ENCODE measurements at places on chromosomes 1 and 21.
A peak's percentile ranks its signal among the peaks of the same experiment; 100 is the strongest.

- DNase-seq = no peak
Observed at GRCh38 chr1:207659545-207660153, 14.7 kb downstream of the CR1L start.

DNA sequence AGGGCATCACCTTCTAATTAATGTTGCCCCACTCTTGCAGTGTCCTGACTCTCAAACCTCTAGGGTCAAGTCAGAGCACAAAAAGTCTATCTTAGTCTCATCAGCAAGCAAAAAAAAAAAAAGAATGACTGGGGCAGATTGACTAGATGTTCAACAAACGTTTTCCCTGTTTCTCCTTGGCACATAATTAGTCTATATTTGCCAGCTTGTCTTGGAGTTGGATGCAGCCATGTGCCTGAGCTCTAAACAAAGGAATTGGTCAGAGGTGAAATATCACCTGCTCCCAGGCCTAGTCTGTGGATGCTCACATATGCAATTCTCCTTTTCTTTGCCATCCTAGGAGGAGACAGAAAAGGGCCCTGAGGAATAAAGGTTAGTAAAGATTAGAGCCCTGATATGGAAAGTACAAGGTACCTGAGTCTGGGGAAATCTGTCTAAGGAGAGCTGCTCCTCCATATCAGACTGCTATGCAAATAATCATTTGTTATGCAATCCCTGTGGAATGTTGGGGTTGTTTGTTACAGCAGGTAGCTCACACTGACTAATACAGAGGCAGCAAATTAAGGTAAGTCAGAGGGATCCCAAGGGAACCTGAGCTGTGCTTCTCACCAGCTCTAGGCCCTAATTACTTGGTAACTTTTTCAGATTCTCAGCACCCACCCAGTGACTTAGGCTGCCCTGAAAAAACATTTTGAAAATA is 130.8 kb downstream of the BRINP2 start:
- DNase-seq = no peak

- no peak for DNase-seq
Observed at GRCh38 chr21:42523211-42523610, 9.6 kb downstream of the SLC37A1 start.

DNA sequence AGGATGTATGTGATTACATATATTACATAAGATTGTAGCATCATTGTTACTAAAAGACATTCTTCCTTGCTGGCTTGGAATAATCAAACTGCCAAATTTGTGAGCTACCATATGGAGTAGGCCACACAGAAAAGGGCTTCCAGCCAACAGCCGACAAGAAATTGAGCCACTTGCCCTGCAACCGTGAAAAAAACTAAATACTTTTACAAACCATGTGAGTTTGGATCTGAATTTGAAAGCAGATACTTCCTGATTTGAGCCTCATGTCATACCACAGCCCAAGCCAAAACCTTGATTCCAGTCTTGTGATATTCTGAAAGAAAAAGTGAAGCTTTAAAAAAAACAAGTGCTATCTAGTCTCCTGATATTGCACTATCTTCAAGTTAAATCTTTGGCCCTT is 55.6 kb upstream of the PRMT6 start:
- no peak for DNase-seq

DNA sequence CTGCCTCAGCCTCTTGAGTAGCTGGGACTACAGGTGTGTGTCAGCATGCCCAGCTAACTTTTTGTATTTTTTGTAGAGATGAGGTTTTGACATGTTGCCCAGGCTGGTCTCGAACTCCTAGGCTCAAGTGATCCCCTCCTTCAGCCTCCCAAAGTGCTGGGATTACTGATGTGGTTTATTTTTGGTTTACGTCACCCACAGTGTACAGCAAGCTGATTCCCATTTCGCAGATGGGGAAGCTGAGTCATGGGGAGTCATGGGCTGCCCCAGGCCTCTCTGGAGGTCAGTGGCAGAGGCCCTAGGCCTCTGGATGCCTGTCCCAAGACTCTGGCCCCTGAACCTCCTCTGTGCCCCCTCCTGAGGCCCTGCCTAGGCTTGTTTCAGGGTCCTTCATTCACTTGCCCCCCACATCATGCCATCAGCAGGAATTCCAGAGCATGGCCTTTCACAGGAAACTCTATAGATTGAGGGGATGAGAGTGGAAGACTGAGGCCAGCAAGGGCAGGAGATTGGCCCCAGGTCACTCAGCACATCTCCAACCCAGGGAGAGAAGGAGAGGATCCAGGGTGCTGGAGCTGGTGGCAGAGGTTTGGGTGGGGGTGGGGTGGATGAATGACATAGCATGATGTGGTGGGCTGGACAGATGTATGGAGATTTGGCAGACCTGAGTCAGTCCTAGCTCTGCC is 266.0 kb downstream of the PTPRU start:
- DNase-seq = no peak

- no peak for DNase-seq
Observed at GRCh38 chr1:41874903-41875411, 43.8 kb downstream of the HIVEP3 start.

- no peak for DNase-seq
Observed at GRCh38 chr1:204578867-204579664, 62.9 kb downstream of the MDM4 start.

DNA sequence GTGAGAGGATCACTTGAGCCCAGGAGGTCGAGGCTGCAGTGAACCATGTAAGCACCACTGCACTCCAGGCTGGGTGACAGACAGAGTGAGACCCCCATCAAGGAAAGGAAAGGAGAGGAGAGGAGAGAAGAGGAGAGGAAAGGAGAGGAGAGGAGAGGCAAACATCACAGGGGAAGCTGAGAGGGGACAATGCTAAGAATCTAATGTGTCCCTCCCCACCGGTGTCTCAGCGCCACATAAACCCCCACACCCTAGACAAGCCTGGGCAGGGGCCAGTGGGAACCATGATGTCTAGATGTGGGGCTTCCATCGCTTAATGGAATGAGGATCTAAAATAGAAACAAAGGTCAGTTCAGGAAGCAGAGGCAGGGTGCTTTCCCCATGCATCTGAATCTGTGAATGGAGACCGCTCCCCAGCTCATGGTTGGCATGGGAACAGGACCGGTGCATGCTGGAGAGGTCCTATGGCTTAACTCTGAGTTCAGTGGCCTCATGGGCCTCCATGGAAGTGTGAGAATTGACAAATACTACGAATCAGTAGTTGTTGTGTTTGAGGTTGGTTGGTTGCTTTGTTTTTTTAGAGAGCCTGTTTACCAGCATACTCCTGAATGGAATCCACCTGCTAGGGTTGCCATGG is 16.3 kb upstream of the LAPTM5 start:
- DNase-seq = no peak

DNA sequence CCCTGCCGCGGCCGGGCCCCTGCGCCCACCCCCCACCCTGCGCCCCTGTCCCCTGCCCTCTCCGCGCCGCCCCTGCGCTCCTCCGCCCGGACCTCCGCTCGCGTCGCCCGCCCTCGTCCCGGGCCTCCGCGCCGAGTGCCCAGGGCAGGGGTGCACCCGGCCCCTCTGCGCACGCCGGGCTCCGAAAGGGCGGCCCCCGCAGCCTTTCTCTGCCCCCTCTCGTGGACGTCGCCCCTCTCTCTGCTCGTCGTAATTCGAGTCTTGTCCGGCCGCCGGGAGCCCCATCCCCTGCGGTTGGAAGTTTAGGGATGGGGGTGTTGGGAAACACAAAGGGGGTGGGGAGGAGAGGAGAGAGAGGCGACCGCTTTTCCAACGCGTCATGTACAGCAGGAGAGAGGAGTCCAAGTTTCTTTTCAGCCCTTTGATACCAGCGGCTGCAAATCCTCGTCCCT is 407 bp downstream of the GALNT2 start:
- no peak for DNase-seq

DNA sequence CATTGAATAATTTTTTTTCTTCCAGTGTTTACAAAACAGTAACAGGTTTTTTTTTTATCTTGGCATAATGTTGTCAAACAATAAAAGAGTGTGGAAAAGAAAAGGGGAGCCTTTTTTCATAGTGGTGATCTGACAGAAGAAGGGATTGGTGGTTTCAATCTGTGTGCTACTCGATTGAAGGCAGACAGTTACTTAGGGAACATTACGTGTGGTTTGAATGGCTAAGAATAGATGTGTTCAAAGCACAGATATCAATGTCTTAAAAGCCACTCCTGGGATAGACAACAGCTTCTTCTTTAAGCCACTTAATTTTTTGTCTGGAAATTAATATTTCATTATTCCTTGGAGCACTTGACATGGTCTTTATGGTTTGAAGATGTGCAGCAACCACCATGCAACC is 558.6 kb upstream of the ADGRL2 start:
- DNase-seq = no peak

DNA sequence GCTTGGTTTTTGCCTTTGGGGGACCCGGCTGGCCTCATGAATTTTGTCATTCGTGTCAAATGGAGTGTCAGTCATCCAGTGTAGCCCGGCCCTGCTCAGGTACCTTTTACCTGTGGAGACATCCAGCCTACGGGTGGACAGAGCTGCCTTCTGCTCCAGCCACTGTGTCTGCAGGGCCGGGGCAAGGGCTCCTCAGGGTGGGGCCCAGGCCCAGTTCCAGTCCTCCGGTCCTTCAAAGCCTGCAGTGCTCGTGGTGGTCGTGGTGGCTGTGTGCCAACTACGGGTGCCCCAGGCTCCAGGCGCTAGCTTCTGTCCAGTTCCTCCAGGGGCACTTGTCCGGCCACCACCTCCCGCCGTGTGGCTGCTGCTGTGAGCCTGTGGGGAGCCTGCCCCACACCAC is 54.8 kb downstream of the TRIM11 start:
- DNase-seq = no peak

GRCh38 chr1:184691719-184692324 is 62.8 kb downstream of the EDEM3 start:
- no peak for DNase-seq

GRCh38 chr1:203722909-203723308 is 42.1 kb upstream of the LAX1 start:
- DNase-seq = no peak

GRCh38 chr1:5913876-5914275 is 78.3 kb downstream of the NPHP4 start:
- no peak for DNase-seq

- peak; percentile 31 for DNase-seq
Observed at GRCh38 chr1:111471012-111471411, 2.8 kb upstream of the C1orf162 start.

DNA sequence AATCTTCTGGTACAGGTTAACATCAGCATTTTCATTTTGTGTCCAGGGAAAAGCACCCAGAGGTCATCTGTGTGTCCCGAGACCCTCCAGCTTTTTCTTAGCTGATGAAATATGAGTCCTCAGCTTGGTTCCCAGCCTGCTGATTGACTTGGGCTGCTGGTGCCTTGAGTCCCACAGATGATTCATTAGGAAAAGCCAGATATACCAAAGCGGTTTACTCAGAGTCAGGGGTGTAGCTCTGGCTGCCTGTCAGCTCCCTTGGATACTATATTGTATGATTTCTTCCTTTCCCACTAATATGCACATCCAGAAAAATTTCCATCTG is 43.7 kb upstream of the MAB21L3 start:
- no peak for DNase-seq

GRCh38 chr1:235011599-235012435 is 116.8 kb downstream of the TOMM20 start:
- peak; percentile 91 for DNase-seq

DNA sequence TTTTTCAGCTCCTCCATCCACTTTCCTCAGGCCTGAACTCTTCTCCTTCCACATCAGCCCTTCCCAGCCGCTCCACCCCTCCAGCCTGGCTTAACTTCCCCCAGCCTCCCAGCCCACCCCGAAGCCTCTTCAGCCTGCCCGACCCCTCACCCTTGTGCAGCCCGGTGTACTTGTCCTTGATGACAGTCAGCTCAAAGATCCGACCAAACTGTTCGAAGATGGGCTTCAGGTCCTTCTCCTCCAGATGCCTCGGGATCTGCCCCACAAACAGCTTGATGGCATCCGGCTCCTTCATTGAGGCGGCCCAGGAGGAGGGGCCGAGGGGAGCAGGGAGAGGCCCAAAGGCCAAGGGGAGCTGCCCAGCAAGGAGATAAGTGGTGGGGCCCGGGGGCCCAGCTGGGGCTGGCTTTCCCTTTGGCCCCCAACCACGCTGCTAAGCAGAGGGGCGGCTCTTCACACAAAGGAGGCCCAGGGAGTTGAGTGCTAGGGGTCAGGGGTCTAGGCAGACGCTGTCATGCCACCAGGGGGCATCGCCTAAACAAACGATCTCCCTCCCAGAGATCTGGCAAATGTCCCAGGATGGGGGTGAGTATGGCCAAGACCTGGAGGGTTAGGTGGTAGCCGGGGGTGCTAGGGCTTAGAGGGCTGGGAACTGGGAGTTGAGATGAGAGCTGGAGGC is 738 bp downstream of the CELF3 start:
- no peak for DNase-seq

GRCh38 chr1:205561501-205562203 is 57.2 kb downstream of the CDK18 start:
- no peak for DNase-seq

DNA sequence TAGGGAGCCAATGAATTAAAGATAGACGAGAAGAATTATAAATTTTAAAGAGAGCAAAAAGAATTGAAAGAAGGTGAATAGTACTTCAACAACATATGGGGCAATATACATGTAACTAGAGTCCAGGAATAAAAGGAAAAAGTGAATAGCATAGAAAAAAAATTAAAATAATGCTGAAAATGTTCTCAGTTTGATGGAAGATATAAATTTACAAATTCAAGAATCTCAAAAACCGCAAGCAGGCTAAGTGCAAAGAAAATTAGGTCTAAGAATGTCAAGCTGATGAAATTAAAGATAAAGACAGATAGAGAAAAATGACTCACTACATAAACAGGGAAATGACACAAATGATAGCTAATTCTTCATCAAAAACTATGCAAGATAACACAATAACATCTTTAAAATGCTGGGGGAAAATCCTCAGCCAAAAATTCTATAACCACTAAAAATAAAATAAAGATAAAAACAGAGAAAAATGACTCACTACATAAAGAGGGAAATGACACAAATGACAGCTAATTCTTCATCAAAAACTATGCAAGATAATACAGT is 326.3 kb downstream of the TBX15 start:
- no peak for DNase-seq

- no peak for DNase-seq
Observed at GRCh38 chr1:71080230-71080738, 551 bp downstream of the ZRANB2 start.

DNA sequence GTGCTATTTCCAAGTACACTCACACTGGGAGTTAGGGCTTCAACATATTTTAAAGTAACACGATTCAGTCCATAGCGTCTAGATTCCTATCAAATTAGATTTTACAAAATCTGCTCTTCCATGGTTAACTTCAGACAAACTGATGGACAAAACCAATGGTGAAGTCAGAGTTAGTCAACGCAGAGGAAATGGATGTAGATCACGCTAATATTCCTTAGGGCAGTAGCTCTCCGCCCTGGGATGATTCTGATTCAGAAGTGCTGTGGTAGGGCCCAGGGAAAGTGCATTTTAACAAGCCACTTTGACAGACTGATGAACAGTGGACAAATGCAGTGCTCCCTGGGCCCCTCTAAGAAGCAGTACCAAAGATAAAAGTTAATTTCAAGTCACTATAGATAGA is 83.2 kb downstream of the HIVEP3 start:
- DNase-seq = no peak

GRCh38 chr1:99281105-99281504 is 16.8 kb downstream of the PLPPR4 start:
- no peak for DNase-seq
